ENCODE measurements at places on chromosomes 2 and 18. TPM values are rescaled to one million over a fixed set of nuclear protein-coding genes. Genes with fewer than 3 reads are reported as not detected.

AMER3 gene
- total RNA-seq, result 0.09 TPM

DOCK10 gene
- total RNA-seq, result 39.6 TPM

RAX gene
- total RNA-seq, result not detected

AQP12B gene
- not detected for total RNA-seq

TRIM43 gene
- 0.32 TPM for total RNA-seq

DNA sequence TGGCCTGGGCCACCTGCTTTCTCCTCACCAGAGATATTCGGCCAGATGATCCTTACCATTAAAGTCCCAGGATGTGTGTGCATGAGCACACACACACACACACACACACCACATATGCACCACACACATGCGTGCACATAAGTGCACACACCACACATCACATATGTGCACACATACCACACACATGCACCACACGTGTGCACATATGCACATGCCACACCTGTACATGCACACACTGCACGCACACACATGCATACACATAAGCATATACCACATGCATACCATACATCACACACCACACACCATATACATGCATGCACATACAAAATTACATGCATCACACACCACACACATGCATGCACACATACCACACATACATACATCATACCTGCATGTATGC lies 38.7 kb downstream of the RPL37A start:
- no peak for ATAC-seq

DNA sequence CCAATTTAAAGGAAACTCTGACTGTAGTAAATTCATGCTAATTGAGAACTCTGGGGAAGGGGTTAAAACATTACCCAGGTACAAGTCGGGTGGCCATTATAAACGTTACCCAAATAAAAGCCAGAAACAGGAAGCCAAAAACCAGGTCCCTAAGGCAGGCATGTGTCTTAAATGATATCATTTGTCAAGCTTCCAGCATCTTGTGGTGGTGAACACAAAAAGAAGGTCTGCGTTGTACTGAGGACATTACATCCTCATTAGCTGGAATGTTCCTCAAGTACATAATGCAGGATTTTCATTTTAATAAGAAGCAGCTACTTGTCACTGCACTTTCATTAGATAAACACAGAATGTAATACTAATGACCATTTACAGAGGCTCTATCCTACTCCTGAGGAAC lies 10.9 kb downstream of the PTGR3 start:
- no peak for ATAC-seq

- ATAC-seq, result peak; percentile 46
Observed at GRCh38 chr2:170201275-170201674, 23.3 kb downstream of the MYO3B start.

GRCh38 chr2:45851576-45852304 lies 200.3 kb downstream of the PRKCE start:
- no peak for ATAC-seq

- no peak for ATAC-seq
Observed at GRCh38 chr2:204657024-204657423, 111.7 kb downstream of the PARD3B start.

- no peak for ATAC-seq
Observed at GRCh38 chr18:55319459-55320193, 268.4 kb downstream of the TCF4 start.

DNA sequence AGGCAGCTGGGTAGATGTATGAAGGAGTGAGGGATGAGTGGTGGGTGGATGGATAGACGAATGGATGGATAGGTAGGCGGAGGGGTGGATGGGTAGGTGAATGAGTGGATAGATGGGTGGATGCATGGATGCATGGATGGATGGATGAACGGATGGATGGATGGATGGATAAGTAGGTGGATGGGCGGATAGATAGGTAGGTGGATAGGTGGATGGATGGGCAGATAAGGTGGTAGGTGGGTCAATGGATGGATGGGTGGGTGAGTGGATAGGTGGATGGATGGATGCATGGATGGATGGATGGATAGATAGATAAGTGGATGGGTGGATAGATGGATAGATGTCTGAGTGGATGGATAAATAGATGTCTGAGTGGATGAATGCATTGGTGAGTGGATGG lies 30.1 kb downstream of the MLPH start:
- ATAC-seq, result no peak

GRCh38 chr2:30434708-30435107 lies 12.3 kb upstream of the LCLAT1 start:
- ATAC-seq, result no peak

- ATAC-seq, result no peak
Observed at GRCh38 chr2:6493669-6494068, 372.0 kb downstream of the CMPK2 start.

GRCh38 chr2:73385123-73385503 lies 523 bp upstream of the ALMS1 start:
- ATAC-seq, result no peak

DNA sequence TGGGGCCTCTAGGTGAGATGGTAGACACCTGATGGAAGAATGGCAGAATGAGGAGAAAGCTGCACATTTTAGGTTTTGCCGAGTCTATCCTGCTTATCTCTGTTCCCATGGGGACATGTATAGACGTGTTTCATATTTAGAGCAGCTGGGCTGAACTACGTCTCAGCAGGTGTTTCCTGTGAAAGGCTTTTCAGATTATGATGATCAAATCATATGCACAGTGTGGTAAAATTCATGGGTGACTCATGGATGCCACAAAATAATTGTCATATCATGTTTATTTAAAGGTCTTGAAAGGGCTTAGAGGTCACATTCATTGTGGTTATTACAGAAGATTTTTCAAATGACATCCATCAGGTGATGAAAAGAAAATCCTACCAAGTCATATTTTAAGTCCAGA lies 90.5 kb downstream of the ICOS start:
- ATAC-seq, result no peak

GRCh38 chr2:207939342-207940108 lies 85.8 kb downstream of the PLEKHM3 start:
- ATAC-seq, result no peak

DNA sequence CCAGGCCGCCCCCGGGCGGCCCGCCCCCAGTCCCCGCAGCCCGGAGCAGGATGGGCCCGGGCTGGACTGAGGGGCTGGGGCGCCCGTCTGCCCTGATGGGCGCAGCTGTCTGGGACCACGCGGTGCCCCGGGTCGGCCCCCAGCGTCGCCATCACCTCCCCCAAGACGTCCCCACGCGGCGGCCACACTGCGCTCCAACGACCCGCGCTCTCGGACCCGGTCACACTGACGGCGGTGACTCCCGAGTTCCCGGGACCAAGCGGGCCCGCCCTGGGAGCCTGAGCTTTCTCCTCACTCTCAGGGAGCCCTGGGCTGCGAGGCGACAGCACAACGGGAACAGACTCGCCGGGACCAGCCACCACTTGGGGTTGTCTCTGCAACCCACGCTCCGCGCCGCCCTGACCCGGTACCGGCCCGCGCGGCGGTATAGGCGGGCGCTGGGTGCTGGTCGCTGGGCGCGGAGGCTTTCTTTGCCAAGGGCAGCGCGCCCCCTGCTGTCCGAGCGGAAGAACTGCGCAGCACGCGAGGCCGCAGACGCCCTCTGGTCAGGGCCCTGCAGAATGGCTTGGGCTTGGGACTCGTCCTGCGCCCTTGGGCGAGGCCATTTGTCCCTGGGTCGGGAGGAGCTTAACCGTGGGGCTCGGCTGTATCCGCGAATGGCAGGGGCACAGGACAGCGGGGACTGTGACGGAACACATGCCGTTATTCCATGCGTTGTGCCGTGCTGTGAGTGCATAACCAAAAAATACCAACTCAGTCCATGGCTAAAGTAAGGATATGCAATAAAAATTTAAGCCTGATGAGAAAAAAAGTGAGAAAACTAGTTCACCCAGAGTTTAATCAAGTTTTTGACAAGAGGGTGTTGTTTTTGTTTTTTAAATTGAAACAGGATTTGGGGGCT lies 54.8 kb upstream of the ANKRD62 start:
- ATAC-seq, result peak; percentile 82

- ATAC-seq, result peak; percentile 71
Observed at GRCh38 chr2:229313591-229313990, 42.5 kb upstream of the PID1 start.

GRCh38 chr2:187504312-187504921 lies 49.8 kb downstream of the TFPI start:
- ATAC-seq, result no peak

GRCh38 chr2:8481463-8482009 lies 200.3 kb upstream of the ID2 start:
- no peak for ATAC-seq

All from motor neuron (in vitro differentiated cells).